ENCODE measurements at places on chromosomes 7 and 10.

- no peak for DNase-seq
Observed at GRCh38 chr7:44087911-44088838, 5.8 kb upstream of the POLM start.

DNA sequence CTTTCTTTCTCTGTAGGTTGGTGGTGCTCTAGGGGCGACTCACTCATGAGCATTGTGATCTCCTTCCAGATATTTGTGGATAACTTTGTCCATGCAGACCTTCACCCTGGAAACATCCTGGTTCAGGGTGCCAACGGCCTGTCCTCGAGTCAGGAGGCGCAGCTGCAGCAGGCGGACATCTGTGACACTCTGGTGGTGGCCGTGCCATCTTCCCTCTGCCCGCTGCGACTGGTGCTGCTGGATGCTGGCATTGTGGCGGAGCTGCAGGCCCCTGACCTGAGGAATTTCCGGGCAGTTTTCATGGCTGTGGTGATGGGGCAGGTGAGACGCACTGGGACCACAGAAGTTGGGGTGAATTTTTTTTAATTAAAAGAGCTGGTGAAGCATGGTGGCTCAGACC, 9.6 kb upstream of the NDUFB2 start:
- DNase-seq: no peak

GRCh38 chr10:33027088-33027487, 69.1 kb upstream of the ITGB1 start:
- no peak for DNase-seq

- DNase-seq: no peak
Observed at GRCh38 chr10:96745950-96746349, 25.6 kb upstream of the PIK3AP1 start.

DNA sequence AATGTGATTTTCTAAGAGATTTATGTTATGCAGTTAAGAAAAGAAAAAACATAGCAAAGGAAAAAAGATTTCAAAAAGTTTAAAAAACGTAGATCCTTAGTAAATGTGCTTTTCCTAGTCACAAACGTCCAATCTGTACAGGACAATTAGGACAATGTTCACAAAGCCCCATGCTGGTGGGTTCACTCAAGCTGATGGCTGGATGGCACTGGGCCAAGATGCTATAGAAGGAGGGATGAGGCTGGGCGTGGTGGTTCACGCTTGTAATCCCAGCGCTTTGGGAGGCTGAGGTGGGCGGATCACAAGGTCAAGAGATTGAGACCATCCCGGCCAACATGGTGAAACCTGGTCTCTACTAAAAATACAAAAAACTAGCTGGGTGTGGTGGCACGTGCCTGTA, 22.1 kb downstream of the SVIL start:
- DNase-seq: no peak

DNA sequence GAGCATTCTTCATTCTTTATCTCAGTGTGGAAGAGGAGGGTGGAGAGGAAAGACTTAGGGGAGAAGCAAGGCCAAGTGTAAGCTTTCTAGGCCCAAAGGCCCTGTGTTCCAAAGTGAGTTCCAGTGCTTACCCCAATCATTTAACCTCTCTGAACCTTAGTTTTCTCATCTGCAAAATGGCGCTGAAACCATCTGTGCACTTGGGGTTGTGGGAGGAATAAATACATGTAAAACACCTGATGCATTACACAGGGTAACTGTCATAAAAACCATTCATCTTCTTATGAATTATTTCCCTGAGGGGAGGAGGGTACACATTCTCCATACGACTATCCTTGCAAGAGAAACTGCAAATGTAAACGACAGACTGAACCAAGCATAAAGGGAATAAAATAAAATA, 19.0 kb downstream of the PIK3AP1 start:
- no peak for DNase-seq

DNA sequence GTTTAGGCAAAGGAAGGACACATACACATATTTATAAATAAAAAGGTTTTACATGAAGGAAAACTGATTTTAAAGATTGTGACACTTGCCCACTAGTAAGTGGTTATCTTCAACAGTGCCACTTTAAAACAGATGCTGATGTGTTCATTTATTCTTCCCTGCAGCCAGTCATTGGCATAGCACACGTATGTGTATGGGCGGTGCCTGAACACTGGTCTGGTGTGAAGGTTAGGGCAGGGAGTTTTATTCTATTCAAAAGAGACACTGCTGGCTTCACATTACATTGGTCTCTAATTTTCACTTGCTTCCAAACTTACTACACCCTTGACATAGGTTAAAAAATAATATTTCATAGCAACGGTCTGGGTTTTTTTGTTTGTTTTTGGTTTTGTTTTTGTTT, 57.9 kb downstream of the NOD1 start:
- DNase-seq: no peak

DNA sequence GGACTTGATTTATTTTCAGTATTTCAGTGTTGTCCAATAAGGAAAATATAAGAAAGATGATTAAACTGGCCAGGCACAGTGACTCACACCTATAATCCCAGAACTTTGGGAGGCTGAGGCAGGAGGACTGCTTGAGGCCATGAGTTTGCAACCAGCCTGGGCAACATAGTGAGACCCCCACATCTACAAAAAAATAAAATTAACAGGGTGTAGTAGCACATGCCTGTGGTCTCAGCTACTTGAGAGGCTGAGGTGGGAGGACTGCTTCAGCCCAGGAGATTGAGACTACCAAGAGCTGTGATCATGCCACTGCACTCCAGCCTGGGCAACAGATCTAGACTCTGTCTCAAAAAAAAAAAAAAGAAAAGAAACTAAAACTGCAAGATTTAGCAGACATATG, 138.0 kb downstream of the PARD3 start:
- no peak for DNase-seq

DNA sequence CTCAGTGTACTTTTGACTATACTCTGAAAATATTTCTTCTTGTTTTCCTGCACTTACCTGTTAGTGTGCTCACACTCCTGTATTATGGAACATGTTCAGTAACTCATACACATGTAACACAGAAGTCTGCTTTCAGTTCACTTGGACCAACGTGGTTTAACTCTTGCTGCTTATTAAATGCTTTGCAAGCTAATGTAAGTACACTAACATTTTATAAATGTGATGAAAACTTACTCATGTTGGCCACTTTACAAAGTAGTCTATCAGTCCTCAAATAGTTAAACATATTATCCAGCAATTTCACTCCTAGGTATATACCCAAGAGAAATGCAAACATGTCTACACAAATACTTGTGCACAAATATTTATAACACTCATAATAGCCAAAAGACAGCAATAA, 98.4 kb downstream of the UBE2H start:
- no peak for DNase-seq

DNA sequence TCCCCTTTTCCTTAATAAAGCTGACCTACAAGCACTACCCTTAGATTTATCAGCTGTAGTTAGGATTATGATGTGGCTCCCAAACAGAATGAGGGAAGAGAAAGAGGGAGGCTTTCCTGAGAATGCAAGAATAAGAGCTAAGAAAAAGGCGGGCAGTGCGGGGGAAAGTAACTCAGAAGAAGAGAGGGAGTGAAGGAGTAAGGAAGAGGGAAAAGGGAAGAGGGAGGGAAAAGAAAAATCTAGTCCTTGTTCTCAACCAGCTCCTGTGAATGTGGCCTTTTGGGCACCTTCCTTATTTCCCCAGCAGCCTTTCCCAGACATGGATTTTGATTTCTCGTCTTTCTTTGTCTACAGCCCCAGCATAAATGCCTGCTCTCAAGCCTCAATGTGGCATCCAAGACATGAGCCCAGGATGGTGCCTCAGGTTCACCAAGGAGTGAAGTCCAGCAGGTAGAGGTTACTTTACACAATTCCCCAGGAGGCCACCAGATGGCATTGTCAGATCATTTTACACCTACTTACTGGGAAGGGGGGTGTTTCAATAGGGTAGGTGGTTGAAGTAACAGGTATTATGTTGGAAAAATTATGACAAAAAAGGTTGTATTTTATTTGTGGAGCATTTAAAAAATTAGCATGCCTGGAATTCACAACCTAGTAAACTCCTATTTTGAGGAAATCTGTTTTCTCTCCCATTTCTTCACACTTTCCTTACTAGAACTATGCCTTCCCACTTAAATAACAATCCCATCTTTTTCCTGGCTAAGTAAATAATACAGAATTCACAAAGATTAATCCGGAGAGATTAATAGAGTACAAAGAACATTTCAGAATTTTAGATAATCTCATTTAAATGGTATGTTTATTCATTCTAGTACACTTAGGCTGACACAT, 106.5 kb downstream of the HTR7 start:
- DNase-seq: no peak

DNA sequence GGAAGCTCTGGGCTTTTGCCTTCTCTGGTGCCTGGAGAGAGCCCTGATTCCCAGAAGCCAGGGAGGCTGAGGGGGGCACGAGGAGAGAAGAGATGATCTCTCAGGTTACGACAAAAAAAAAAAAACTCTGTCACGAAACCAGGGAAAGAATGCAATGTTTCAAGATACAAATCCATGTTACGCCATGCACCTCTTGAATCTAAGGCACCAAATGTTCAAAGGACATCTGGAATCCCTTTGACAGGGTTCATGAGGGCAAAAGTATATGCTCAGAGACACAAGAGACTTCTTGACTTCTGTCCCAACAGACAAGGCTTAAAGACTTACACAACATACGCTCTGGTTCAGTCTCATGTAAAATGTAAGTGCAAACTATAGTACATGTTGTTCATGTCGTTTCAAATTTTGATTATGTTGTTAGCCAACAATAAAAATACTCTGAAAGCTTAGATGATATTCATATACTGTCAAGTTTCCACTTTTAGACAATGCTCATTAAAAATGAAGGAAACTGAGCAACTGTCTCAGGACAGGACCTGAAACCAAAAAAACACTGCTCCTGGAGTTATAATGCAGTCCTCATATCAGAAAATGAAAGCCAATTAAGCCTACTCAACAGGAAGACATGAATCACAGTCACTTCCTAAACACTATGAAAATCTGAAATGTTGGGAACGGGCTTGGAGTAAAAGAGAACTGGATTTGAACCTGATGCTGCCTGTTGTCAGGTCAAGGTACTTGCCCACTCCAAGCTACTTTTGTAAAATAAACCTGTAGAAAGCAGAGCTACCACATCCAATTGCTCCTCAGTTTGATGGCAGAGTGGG, 72.3 kb downstream of the CHCHD3 start:
- DNase-seq: no peak

GRCh38 chr10:111967547-111967946, 216.0 kb downstream of the GPAM start:
- DNase-seq: no peak

DNA sequence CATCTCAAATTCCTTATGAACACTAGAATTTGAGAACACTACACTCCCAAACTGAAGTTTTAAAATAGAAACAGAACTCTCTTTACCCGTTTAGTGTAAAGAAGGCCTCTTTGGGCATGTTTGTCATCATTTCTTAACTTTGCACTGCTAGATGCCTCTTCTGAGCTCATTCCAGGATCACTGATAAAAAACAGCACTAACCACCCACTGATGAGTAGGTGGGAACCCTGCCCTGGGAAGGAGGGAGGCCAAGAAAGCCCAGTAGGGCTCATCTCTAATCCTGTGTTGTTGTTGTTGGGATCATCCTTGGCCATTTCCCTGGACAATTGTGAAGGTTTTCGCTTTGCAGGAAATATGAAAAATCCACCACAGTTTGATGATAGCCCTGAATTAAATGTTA, 68.2 kb downstream of the CUBN start:
- no peak for DNase-seq

DNA sequence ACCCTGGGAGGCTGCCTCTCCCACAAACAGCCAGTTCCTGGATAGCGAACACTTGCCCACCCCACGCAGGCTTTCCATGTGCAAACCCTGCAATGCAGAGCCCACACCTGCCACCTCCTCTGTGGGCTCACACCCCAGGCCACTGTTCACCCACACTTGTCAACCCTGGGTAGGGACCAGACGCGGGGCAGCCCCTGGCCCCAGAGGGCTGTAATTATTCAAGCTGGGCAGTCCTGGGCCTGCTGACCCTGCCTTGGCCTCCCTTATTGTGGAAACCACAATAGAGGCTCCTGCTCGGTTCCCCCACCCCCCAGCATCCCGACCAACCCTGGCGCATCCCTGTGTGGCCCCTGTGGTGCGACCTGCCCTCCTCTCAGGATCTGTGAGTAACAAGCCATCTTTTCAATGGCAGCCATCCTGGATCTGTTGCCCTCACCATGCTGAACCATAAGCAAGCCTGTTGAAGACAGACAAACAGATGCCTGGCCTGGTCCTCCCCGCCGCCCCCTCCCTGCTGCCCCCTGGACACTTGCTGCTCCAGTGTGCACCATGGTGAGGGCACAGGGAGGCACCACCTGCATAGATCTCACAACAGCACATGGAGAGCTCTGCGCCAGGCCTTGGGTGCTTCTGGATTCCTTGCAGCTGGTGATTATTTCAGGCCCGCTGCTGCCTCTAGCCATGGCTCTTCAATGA, 15.8 kb upstream of the UBE3C start:
- DNase-seq: no peak

DNA sequence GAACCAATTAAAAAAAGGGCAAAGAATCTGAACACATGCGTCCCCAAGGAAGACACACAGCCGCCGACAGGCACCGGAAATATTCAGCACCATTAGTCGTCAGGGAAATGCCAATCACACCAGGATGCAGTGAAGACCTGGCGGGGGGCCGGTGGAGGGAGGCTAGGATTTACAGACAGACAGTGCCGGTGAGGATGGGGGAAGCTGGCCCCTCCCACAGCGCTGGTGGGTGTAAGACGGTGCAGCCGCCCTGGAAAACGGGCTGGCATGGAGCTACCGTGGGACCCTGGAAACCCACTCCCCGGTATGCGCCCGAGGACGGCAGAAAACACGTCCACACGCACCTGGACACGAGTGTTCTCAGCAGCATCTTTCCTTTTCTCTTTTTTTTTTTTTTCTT, 4.8 kb upstream of the ADAP1 start:
- DNase-seq: no peak

GRCh38 chr10:93138113-93138870, 64.6 kb downstream of the CYP26A1 start:
- no peak for DNase-seq

DNA sequence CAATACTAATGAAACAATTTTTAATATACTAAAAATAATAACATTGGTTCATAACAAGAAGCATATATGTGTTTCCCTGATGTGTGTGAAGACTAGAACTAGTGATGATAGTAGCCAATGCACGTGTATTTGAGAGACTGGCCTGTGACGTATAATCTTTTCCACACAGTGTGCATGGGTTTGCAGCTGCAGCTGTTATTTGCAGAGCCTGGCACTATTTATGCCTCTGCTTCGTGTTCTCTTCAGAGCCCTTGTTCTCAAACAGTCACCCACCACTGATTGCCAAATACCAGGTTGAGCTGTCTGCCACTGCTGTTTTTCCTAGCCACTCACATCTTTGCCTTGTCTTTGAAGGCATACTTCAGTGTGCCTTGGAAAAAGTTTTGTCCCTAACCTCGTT, 531.7 kb downstream of the ETV1 start:
- no peak for DNase-seq
